ENCODE measurements at places on chromosomes 11 and 22.

GRCh38 chr11:813072-813455 lies 3.3 kb downstream of the RPLP2 start:
- DNase-seq = no peak

DNA sequence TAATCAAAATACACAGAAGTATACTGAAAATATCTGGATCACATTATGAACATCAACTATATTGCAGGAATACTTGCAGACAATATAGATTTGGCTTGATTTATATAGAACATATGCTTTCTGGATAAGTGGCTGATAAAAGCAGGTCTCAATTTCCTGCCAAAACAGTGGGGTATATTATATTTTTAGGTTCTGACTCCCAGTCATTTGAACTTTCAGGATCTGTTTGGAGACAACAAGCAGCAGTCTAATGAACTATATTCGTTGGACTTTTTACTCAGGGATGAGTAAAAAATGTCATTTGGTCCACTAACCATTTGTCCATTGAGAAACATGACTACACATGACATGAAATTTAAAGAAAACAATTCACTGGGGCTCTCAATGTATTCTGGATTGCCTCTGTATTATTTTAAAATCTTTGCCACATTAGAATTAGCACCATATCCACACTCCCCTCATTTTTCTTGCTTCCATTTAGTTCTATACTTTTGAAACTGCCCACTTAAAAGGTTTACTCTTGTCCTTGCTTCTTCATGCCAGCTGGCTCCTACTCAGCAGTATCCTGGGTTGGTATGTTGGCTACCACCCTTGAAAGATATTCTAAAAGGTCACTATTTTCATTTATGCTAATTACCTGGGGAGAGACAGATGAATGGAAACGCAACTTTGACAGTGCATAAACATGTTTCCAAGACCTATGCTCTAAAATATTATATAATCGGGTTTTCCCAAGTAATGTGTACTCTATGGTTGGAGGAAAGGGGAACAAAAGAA lies 153.0 kb downstream of the APOL5 start:
- no peak for DNase-seq

DNA sequence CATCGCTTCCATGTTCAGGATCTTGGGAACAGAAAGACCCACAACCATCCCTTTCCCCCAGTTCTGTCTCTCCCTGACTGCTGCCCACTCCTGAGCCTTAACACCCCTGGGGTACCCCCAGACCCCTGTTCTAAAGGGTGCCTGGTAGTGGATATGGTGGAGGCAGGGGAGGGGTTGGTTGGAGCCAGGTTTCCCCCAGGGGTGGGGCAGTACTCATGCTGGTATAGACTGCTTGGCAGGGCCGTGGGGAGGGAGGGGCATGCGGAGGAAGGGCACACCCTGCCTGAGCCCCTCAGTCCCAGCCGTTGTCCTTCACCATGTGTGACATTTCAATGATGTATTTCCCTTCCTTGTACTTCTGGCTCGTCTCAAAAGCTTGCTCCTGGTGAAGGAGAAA lies 4.0 kb downstream of the YPEL4 start:
- DNase-seq = no peak

DNA sequence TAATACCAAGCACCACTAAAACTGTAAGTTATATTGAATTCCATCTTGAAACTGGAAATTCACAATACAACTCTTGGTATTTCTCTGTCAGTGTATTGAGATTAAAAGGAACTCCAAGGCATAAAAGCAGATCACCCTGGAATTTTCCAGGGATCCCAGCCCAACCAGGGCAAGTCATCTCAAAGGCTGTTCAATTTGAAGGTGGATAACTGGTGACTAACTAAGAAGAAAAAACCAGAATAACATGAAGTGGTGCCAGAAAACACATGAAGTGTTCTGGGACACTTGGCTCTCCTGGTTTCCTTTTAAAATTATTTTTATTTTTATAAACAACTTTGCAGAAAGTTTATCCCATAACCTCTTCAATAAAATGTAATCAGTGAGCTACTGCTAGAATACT lies 7.8 kb upstream of the BMAL1 start:
- no peak for DNase-seq

DNA sequence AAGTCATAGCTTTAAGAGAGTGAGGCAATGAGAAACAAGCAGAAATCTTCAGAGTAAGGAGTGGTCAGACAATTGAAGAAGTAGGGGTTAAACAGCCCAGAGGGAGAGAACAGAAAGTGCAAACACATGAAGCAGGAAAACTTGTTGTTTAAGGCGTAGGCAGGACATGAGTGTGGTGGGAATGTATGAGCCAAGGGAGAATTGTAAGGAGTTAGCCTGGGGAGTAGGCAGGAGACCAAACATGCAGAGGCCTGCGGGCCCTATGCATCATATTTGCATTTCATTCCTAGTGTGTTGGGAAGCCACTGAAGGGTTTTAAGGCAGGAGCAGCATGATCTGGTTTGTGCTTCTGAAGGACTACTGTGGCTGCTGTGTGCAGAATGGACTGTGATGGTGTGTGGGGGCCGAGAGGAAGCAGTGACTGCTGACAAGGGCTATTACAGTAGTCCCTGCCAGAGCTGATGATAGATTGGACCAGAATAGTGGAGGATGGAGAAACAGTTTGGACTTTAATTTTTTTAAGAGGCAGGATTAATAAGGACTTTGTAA lies 179.9 kb upstream of the C11orf87 start:
- DNase-seq = no peak

DNA sequence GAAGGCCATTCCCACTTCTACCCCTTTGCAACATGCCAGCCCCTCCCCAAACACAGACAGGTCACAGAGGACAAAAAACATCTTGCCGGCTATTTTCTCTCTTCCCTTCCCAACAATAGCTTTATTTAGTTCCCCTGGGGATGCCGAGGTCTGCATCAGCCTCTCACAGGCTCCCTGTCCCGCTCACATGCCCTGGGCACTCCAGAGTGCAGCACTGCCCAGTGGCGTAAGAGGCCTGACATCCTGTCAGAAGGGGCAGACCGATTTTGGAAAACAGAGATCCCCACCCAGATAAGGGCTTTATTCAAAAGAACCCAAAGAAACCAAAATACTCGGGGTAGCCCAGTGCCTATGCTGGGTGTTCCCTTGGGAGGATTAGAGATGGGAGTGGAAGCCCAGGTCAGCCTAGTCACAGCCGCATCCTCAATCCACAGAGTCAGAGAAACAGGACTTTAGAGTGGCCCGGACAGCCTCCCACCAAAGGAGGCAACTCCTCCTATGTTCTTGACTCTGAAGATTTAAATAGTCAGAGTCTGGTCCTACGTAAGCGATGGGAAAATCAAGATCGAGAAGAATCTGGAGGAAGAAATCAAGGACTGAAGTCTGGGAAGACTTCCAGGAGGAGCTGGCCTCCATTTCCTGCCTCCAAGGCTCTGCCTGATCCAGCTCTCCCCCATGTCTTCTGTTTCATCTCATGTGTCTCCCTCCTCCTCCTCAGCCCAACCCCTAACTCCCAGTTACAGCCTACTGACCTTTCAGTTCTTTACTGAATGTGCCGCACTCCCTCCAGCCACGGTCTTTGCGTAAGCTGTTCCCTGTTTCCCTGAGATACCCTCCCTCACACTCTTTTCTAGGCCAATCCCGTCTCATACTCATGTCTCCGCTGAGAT lies 129.3 kb downstream of the FBXO7 start:
- DNase-seq = no peak

- peak; percentile 73 for DNase-seq
Measured at GRCh38 chr11:11025087-11025486, 167.2 kb upstream of the ZBED5 start.

- no peak for DNase-seq
Measured at GRCh38 chr22:45425531-45426265, 12.2 kb downstream of the RIBC2 start.

- DNase-seq = no peak
Measured at GRCh38 chr22:44360668-44361381, 48.1 kb upstream of the SHISAL1 start.

DNA sequence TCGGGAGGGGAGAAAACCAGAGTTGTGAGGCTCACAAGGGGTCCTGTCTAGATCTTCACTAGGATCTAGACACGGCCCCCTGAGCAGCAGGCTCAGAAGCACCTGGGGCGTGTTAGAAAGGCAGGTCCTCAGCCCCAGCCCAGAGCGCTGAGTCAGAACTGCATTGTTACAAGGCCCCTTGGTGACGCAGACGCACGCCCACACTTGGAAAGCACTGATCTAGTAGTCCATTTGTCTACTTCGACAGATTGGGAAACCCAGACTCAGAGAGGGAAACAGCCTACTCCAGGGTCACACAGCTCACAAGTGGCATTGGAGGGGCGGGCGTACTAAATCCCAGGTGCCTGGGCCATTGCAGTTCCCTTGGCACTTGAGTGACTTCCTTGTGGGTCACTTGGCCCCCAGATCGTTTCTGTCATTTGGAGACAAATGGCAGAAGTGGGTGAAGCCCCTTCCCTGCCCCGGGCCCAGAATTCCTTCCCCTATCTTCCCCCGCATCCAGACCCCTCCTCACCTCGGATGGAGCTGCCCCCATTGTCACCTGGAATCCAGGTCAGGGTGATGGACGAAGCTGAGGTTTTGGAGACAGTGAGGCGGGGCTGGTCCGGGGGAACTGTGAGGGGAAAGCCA lies 110.8 kb downstream of the CEP164 start:
- DNase-seq = no peak

DNA sequence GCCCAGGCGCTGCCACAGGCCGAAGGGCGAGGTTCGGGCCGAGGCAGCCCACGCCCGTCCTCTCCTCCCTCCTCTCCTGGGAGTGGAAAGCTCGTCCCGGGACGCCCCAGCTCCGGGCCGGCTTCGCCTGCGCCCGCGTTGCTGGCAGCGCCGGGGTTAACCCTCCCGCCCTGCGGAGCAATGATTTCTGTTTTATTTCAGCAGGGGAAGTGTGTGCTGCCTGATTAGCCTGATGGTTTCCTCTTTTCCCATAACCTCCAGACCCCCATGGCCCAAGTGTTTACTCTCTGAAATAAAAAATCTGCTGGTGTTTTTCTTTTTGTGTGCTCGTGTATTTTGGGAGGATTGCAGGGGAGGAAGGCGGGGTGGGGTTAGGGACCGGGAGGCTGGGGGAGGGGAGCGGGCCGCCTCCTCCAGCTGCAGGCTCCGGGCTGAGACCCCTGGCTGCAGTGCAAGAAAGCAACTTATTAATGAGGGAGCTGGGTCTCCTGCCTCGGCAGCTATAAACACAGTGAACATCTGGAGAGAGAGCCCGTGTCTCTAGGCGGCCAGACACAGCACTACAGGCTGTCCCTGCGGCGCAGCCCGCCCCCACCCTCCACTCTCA lies 38.6 kb downstream of the ETS1 start:
- peak; percentile 51 for DNase-seq

DNA sequence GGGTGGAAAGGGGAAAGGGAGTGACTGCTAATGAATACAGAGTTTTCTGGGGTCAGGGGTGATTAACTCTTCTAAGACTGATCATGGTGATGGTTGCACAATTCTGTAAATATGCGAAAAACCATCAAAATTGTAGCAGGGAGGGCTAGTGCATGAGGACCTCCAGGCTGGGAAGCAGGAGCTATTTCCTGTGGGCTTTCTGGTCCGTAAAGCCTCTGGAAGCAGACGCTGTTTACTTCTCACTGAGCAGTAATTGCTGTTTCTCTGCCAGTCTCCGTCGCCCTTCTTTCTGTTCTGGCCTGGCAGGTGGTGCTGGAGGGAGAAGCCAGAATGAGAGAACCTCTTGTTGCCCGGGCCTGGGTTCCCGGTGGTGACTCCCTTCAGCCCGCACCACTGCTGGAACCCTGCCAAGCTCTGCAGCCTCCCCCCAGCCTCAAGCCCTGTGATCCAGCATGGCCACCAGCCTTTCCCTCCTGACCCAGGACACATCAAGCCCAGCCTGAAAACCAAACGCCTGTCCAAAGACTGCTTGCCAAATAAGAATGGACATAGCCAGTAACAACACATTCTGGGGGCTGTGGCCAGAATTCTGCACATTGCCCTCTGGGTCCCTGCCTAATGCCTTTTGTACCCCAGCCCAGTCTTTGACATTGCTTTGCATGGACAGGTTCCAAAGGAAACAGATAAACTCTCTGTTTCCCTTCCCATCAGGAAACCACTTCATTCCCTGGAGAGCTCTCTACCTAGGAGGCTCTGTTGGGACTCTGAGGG lies 201.0 kb upstream of the NAV2 start:
- no peak for DNase-seq

GRCh38 chr22:23180301-23180892 lies at the start of gene BCR:
BCR (plus strand) TSS chr22:23180509; CDS start chr22:23180961, 452 bp downstream.
- DNase-seq = peak; percentile 77

DNA sequence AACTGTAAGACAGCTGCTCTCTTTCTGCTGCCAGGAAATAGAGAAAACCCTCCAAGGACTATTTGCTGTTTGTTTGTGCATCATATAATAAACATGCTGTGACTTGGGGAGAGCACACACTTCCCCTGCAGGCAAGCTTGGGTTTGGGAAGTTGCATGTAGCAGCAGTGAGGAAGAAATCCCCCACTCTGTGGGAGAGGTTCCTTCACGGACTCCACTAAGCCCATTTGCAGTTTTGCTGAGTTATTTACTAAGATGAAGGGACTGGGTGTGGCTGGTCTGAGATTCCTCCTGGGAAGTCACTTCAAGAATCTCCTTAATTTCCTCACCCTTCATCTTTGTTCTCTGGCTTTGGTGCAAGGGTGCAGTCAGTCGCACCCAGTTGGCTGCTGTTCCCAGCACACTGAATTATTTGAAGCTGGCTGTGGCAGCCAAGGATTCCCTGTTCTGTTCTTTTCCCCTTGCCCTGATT lies 104.9 kb downstream of the ARFGAP2 start:
- no peak for DNase-seq

- no peak for DNase-seq
Measured at GRCh38 chr11:69832561-69833413, 13.6 kb upstream of the FGF3 start.

- no peak for DNase-seq
Measured at GRCh38 chr22:19522190-19522880, 1.9 kb downstream of the CLDN5 start.

DNA sequence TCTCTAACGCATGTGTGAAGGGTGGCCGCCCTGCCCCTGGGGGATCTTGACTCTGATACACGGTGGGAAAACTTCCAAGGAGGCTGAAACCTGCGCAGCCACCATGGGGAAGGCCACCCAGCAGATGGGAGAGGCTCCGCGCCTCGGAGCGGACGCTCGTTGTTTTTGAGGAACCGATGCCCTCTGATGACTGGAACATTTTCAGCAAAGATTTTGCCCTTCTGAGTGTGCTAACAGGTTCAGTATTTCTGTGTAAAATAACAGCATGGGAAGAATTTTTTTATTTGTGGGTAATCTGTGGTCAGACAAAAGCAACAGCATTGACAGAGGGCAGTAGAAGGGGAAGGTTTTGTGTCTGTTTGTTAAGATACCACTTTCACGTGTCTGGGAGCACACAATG lies 16.7 kb downstream of the MB start:
- DNase-seq = peak; percentile 80

Data from suppressor macrophage treated with lipopolysaccharide for 4 hours (primary cell).